Breast epithelium (tissue), 4 donors: ENCODE measurements at places on chromosomes 12 and 14. TPM values are rescaled to one million over a fixed set of nuclear protein-coding genes. Genes with fewer than 3 reads are reported as not detected.

- H3K36me3 ChIP-seq = no peaks in the 10 kb centered on the region
- H3K27me3 ChIP-seq = no peaks in the 10 kb centered on the region
- H3K27ac ChIP-seq = peak overlapping the region; percentile 67
- no peak for DNase-seq
- no peak overlapping the region for H3K4me3 ChIP-seq
- H3K4me1 ChIP-seq = no peaks in the 10 kb centered on the region
These were observed 15.8 kb downstream of the TRIM9 start for GRCh38 chr14:51079085-51079484.

DNA sequence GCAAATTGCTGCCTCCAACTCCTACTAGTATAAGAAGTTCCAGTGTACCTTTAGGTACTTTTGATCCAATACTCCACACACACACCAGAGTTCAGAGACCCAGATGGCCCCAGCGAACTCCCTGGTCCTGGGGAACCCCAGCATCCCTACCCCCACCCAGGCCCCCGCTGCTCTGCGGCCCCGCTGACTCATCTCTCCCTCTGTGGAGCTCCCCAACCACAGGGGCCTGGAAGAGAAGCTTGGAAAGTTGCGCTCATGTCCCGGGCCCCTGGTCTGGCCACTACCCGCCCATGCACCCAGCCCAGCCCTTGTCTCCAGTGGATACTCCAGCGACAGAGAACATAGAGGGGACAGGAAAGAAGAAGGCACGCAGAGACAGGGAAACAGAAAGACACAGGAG lies 4.2 kb upstream of the SP7 start:
- H3K27me3 ChIP-seq = peaks cover 18% of the 10 kb centered on the region
- H3K4me3 ChIP-seq = no peak overlapping the region
- H3K36me3 ChIP-seq = no peaks in the 10 kb centered on the region
- H3K27ac ChIP-seq = no peak overlapping the region

DNA sequence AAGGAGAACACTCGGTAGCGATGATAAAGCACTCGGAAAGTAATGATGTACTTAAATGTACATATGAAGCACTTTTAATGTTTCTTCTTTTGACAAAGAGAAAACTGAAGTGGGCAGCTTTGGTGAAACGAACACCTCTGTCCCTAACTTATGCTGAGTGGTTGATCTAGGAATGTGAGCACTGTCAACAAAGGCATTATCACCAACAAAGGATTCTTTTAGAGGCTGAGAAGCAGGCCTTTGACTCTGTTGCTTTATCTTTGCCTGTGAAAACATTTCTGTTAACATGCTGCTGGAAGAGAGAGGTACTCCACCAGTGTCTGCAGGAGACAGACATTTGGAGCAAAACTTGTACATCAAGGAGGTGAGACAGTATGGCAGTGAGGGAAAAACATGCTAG lies 103.2 kb upstream of the VRK1 start:
- no peak overlapping the region for H3K4me3 ChIP-seq
- H3K27me3 ChIP-seq = no peaks in the 10 kb centered on the region
- no peak for DNase-seq
- no peaks in the 10 kb centered on the region for H3K4me1 ChIP-seq
- no peaks in the 10 kb centered on the region for H3K36me3 ChIP-seq

- peaks cover 12% of the 10 kb centered on the region for H3K4me1 ChIP-seq
- H3K27ac ChIP-seq = peak overlapping the region; percentile 50
- H3K36me3 ChIP-seq = no peaks in the 10 kb centered on the region
- no peak for DNase-seq
- no peaks in the 10 kb centered on the region for H3K27me3 ChIP-seq
These were observed 148.3 kb downstream of the CRADD start for GRCh38 chr12:93825501-93825888.

OR6J1 gene
- not detected for total RNA-seq

- no peaks in the 10 kb centered on the region for H3K36me3 ChIP-seq
- no peak overlapping the region for H3K4me3 ChIP-seq
- H3K27me3 ChIP-seq = no peaks in the 10 kb centered on the region
- H3K27ac ChIP-seq = no peak overlapping the region
- H3K4me1 ChIP-seq = no peaks in the 10 kb centered on the region
These were observed 386.6 kb upstream of the PRICKLE1 start for GRCh38 chr12:42976122-42976521.

GRCh38 chr12:47977046-47977771 lies 13.8 kb downstream of the TMEM106C start:
- no peaks in the 10 kb centered on the region for H3K27me3 ChIP-seq
- DNase-seq = peak; percentile 71
- H3K4me3 ChIP-seq = peak overlapping the region; percentile 30
- no peaks in the 10 kb centered on the region for H3K4me1 ChIP-seq
- no peaks in the 10 kb centered on the region for H3K36me3 ChIP-seq

GRCh38 chr12:114547636-114548035 lies 136.3 kb downstream of the TBX3 start:
- H3K4me3 ChIP-seq = no peak overlapping the region
- no peaks in the 10 kb centered on the region for H3K4me1 ChIP-seq
- H3K27me3 ChIP-seq = no peaks in the 10 kb centered on the region
- H3K36me3 ChIP-seq = no peaks in the 10 kb centered on the region
- no peak overlapping the region for H3K27ac ChIP-seq

DNA sequence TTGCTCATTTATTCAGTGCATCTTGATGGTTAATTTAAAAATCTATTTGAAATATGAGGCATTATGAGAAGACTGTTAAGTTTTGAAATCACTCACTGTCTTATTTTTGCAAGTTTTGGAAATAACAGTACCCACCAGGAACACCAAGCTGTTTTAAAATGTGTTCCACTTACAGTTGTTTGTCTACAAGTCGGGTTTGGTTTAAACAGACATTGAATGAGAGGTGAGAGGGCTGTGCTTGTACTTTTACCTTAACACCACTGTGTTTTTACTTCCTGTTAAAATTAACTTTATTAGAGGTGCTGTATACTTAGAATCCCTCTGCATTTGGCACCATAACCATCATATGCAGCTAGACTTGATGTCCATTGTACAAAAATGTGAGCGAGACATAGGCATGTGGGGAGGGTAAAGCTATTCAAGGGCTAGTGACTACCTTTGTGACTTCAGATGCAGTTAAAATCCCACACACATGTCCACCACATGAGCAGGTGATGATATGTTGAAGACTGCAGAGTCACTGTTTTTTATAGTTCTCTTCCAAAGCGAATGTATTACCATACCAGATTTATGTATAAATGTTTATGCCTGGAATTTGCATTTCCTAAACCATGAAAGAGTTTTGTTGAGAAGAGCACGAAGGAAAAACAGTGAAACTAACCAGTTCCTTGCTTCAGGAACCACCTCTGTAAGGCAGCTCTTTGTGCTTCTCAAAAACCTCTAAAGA lies 12.9 kb downstream of the ELK3 start:
- H3K27ac ChIP-seq = no peak overlapping the region
- H3K4me3 ChIP-seq = no peak overlapping the region
- no peak for DNase-seq
- H3K27me3 ChIP-seq = no peaks in the 10 kb centered on the region

DTD2 gene
- total RNA-seq = 31.5 TPM

DNA sequence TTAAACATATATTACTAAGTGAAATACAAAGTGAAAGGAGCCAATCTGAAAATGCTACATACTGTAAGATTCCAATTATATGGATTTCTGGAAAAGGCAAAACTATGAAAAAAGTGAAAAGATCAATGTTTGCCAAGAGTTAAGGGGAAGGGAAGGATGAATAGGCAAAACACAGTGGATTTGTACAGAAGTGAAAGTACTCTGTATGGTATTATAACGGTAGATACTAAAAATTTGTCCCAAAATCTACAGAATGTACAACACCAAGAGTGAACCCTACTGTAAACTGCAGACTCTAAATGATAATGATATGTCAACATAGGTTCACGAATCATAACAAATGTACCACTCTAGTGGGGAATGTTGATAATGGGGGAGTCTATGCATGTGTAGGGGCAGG lies 17.8 kb downstream of the EEA1 start:
- DNase-seq = no peak
- no peaks in the 10 kb centered on the region for H3K27me3 ChIP-seq
- no peak overlapping the region for H3K4me3 ChIP-seq
- no peak overlapping the region for H3K27ac ChIP-seq
- H3K4me1 ChIP-seq = no peaks in the 10 kb centered on the region

TAS2R10 gene
- total RNA-seq = 1.3 TPM

DNA sequence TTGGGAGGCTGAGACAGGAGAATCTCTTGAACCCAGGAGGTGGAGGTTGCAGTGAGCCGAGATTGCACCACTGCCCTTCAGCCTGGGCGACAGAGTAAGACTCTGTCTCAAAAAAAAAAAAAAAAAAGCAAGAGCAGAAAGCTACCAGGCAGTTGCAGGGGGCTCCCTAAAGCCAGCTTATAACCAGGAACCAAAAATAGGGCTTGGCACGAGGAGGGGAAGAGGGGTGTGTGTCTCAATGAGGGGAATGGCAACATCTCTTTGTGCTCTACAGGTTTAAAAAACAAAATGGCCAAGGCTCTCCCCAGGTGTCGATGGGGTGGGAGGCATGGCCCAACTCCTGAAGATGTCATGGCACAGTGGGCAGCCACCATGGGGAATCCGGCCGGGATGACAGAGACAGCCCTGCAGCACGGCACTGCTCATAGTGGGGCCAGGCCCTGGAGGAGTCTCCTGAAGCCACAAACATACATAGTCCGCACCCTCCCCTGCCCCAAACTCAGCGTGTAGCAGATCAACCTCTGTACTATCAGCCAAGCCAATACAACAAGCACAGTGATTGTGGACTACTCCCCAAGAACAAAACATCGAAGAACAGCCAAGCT lies 16.0 kb upstream of the EIF5 start:
- no peak overlapping the region for H3K4me3 ChIP-seq
- no peak for DNase-seq
- no peaks in the 10 kb centered on the region for H3K27me3 ChIP-seq
- H3K27ac ChIP-seq = no peak overlapping the region

STYK1 gene
- total RNA-seq = 4.9 TPM

- no peak for DNase-seq
- H3K4me3 ChIP-seq = no peak overlapping the region
- no peaks in the 10 kb centered on the region for H3K4me1 ChIP-seq
- no peaks in the 10 kb centered on the region for H3K36me3 ChIP-seq
- H3K27me3 ChIP-seq = no peaks in the 10 kb centered on the region
- H3K27ac ChIP-seq = no peak overlapping the region
These were observed 180.7 kb upstream of the PRICKLE1 start for GRCh38 chr12:42770261-42770660.

DNA sequence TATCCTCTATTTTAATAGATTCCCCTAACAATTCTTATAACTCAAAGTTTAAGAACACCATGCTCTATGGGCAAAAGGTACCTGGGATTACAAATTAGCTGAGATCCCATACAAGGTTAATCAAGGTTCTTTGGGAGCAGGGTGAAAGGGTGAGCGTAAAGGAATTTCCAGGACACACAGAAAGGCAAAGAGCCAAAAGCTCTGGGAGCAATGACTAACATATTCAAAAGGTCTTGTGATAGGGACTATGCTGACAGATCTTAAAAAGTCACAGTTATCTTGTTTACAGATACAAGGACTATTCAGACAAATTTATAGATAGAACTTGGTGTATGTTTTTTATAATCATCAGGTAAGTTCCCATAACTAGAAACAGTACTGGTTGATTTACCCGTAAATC lies 19.5 kb upstream of the PPFIBP1 start:
- H3K4me3 ChIP-seq = no peak overlapping the region
- H3K36me3 ChIP-seq = no peaks in the 10 kb centered on the region
- no peaks in the 10 kb centered on the region for H3K27me3 ChIP-seq
- DNase-seq = no peak
- no peak overlapping the region for H3K27ac ChIP-seq

NDRG2 gene
- 251 TPM for total RNA-seq

GRCh38 chr12:27639265-27639664 lies 57.0 kb upstream of the REP15 start:
- H3K4me3 ChIP-seq = no peak overlapping the region
- H3K27me3 ChIP-seq = no peaks in the 10 kb centered on the region
- no peaks in the 10 kb centered on the region for H3K36me3 ChIP-seq
- no peaks in the 10 kb centered on the region for H3K4me1 ChIP-seq
- H3K27ac ChIP-seq = no peak overlapping the region
- no peak for DNase-seq

GZMB gene
- total RNA-seq = 2.2 TPM

- no peaks in the 10 kb centered on the region for H3K36me3 ChIP-seq
- no peak for DNase-seq
- peak overlapping the region; percentile 61 for H3K27ac ChIP-seq
- H3K27me3 ChIP-seq = no peaks in the 10 kb centered on the region
- H3K4me3 ChIP-seq = peak overlapping the region; percentile 38
These were observed 16.5 kb upstream of the YY1 start for GRCh38 chr14:100222224-100223093.
